CD8-positive, alpha-beta memory T cell (primary cell): ENCODE measurements at places on chromosomes 2 and 18.

GRCh38 chr18:55328301-55328700 lies 259.7 kb downstream of the TCF4 start:
- H3K4me3 ChIP-seq = no peak overlapping the region
- H3K27me3 ChIP-seq = no peaks in the 10 kb centered on the region
- no peaks in the 10 kb centered on the region for H3K36me3 ChIP-seq
- no peaks in the 10 kb centered on the region for H3K4me1 ChIP-seq
- DNase-seq = no peak
- no peak overlapping the region for H3K27ac ChIP-seq

DNA sequence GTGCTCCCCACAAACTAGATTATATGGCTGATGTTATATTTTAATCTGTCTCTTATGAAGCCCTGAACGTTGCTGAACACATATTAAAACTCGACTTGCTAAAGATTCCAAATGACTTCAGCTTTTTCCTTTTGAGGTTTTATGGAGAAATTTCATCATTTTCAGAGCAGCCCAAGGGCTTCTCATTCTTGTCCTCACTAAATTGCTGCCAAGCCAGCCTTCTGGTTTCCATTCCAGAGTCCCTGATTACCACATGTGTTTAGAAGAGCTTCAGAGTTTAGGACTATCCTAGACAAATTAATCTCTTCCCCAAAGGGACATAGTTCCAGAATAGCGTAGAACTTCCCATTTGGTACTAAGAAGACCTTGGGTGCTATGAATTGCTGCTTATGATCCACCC lies 77.8 kb upstream of the CCDC195 start:
- H3K27me3 ChIP-seq = no peaks in the 10 kb centered on the region
- H3K4me1 ChIP-seq = no peaks in the 10 kb centered on the region
- DNase-seq = no peak
- H3K36me3 ChIP-seq = peaks cover 61% of the 10 kb centered on the region
- no peak overlapping the region for H3K4me3 ChIP-seq

DNA sequence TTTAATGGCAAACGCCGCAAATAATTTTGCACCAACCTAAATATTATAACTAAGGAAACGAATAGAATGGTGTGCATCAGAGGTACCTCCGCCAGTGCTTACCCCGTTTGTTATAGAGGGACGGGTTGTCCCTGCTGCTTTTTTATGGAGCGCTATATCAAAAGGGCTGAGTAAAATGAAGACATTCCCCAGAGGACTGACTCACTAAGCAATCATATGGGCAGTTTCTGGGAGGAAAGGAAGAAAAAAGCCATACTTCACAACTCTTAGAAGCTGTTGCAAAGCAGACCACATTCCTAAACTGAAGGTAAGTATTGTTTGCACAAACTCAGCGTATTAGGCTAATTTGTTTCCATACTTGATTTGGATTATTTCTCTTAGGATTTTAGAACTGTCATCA lies 12.9 kb downstream of the ID2 start:
- H3K27me3 ChIP-seq = peaks cover 6% of the 10 kb centered on the region
- DNase-seq = no peak
- no peak overlapping the region for H3K27ac ChIP-seq

DNA sequence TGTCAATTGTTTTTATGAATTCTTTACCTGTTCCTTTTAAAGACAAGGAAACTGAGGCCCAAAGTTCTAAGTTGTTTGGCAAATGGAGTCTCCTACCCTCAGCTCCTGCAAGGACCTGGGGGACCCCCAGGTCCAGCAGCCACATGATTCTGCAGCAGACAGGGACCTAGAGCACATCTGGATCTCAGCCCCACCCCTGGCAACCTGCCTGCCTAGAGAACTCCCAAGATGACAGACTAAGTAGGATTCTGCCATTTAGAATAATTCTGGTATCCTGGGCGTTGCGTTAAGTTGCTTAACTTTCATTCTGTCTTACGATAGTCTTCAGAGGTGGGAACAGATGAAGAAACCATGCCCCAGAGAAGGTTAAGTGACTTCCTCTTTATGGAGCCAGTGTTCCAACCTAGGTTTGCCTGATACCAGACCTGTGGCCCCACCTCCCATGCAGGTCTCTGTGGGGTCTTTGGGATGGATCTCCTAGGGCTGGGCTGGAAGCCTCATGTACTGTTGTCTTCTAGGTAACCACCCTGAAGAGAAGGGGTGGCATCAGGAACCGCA lies 5.6 kb upstream of the CENPA start:
- H3K36me3 ChIP-seq = peaks cover 34% of the 10 kb centered on the region
- H3K27me3 ChIP-seq = no peaks in the 10 kb centered on the region
- no peak overlapping the region for H3K27ac ChIP-seq
- peaks cover 5% of the 10 kb centered on the region for H3K4me1 ChIP-seq

DNA sequence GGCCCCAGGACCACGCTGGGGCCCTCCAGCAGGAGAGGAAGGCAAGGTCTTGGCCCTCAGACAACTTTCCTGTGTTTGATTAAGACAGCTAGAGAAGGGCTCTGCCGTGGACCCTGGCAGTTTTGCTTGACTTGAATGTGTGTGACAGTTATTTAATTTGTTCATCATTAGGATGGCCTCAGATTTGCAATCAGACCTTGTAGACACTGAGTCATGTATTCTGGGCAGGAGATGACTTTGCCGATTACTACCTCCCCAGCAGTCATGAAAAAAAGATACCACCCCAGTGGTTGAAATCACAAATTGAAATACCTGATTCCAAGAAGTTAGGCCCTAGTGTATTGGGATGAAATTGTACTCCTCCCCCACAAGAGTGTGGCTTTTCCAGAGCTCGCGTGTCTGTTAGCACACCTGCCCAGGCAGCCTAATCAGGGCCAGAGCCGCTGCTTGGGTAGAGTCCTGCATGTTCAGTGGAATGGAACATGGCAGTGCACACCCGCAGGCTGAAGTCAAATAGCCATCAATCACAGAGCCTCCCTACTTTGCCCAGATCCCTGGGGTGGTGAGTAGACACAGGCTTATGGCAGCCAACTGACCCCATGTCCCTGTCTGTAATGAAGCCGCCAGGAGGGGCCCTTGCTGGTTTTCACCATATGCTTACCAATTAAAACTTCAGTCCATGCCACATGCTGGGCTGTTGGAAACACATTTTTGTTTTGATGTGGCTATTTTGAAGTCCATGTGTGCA lies 122.5 kb downstream of the TPGS2 start:
- no peaks in the 10 kb centered on the region for H3K27me3 ChIP-seq
- no peak overlapping the region for H3K4me3 ChIP-seq
- H3K4me1 ChIP-seq = no peaks in the 10 kb centered on the region

DNA sequence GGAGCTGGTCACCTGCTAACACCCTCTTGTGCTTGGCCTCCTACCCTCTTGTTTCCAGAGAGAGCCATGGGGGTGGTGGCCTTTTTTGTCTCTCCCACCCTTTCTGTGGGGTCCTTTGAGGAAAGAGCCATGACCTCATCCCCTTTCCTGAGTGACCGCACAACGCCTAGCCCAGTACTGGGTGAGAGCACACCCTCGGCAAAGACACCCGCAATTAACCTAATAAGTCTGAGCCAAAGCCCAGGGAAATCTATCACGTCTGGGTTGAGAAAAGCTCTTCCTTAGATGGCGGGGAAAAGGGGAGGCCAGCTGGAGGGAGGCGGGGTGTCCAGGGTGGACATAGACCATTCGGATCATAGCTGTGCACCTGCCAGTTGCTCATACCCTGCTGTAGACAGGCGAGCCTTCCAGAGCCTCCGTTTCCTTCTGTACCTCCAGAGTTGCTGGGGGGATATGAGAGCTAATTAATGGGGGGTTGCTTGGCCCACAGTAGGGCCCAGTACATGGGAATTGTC lies 93.7 kb upstream of the MCFD2 start:
- DNase-seq = no peak
- H3K27me3 ChIP-seq = no peaks in the 10 kb centered on the region
- no peak overlapping the region for H3K4me3 ChIP-seq
- no peak overlapping the region for H3K27ac ChIP-seq
- no peaks in the 10 kb centered on the region for H3K4me1 ChIP-seq
